ENCODE measurements at places on chromosomes 11 and 22.

DNA sequence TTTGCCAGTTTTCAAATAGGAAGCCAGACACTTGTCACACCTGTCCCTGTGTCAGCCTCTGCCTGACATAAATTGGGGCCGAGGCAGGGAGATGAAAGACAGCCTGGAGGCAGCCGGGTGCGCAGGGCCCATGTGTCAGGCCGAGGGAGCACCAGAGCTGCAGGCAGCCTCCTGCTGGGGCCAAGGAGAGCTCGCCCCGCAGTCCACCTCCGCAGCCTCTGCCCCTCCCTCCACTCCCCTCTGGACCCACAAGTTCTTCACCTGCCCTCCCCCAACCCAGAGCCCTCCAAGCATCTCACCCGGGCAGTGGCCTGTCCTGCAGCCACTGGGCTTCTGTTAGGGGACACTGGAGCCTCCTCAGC lies 8.8 kb downstream of the RTN4R start:
- DNase-seq: no peak

GRCh38 chr11:118318124-118318523 lies 13.6 kb downstream of the CD3E start:
- DNase-seq: no peak

DNA sequence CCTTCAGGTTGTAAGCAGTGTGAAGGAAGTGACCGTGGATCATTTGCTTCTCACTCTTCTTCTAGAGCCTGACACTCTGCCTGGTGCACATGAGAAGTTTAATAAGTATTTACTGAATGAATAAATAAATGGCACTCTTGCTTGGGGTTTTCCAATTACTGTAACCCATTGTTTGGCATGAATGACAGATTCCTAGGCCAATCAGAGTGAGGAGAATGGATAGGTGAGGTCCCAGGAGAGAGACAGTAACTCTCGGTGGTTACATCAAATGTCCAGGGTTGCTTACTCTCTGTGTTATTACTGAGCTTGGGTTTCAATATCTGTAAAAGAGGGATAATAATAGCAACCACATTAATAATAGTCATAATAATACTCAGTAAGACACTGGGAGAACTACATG lies 204.2 kb upstream of the ISX start:
- DNase-seq: no peak

DNA sequence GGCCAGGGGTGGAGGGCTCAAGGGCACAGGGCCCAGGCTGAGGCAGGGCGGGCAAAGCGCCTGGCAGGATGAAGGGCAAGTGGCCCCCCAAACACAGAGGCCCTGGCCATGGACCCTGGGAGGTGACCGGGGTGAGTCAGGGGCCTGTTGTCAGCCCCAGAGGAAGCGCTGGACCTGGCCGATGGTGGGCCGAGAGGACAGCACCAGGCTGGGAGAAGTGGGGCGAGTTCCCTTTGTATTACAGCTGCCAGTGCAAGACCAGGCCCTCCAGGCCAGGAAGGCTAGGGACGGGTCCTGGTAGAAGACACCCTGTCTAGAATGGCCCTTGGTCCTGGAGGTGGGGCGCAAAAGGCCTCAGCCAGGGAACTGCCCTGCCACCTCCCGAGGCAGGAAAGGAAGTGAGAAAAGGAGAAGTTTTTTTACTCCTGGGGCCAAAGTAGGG lies 12.8 kb downstream of the CXCR5 start:
- no peak for DNase-seq

DNA sequence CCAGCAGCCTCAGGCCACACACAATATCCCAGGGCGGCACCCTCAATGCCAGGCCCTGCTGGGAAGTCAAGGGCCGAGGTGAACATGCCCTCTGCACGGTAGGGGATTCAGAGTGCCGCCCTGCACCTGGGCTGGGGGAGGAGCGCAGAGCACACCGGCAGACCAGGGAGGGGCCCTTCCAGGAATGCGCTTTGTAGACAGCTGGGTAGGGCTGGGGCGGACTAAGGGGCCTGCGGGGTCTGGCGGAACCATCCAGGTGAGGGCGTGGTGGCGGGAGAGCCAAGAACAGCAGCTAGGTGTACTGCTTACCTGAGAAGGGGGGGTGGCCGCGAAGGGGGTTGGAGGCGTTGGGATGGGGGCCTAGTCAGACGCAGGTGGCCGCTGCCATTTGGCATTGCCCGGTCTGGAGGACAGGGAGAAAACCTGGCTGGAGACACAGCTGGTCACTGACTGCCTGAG lies 26.0 kb downstream of the DUSP8 start:
- DNase-seq: no peak

DNA sequence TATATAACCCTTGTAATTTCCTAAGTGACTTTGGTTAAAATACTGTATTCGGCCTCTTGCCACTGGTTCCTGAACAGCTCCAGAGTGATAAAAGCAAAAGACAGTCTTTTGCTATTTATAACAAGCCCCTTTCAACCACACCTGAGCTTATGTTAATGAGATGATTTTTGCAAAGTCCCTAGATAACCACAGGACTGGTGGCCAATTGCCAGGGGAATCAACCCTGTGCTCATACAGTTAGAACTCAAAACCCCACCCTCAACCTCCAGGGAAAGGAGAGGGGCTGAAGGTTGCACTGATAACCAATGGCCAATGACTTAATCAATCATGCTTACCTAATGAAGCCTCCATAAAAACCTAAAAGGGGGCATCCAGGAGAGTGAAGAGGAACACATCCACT lies 77.9 kb downstream of the SIK3 start:
- no peak for DNase-seq

DNA sequence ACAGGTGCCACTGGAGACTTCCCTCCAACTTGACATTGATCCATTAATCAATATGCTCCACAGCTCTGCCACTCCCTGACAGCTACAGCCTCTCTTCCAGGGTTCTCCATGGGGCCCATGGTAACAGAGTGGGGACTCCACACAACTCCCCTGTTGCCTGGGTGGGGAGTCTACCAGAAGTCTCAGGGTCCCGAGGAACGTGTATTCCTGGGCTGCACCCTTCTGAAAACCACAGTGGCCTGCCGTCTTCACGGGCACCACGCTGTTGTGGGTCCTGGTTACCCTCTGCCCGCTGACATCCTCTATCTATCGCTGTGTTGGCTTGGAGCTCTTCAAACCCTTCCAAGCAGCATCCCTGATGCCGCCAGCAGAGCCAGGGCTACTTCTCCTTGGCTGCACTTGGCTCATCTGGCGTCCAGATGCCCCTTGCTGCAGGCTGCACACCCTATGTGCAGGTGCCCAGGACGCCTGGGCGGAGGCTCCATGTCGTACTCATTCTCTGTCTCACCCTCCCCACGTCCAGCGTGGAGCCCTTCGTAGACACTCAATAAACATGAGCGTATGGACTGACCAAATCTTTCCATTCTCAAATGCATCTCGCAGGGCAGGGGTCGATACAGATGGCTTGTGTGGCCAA lies 1341.8 kb downstream of the TBC1D22A start:
- DNase-seq: no peak

- no peak for DNase-seq
Measured at GRCh38 chr11:120025606-120026335, 112.1 kb downstream of the TRIM29 start.

DNA sequence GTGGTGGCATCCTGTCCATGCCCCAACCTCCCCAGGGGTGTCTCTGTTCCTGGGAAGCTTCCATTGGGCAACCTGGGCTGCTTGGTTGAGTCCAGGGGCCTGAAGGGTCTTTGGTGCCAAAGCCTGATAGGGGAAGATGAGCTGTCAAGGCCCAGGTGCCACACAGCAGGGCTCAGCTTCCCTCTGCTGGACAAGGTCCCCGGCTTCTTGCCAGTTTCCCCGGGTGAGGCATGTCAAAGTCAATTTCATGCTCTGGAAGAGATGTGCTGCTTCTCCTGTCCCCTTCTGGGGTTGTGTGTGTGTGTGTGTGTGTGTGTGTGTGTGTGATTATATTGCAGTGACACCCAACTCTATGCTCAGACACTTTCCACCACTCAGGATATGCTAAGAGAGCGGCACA lies 26.9 kb downstream of the TP53I11 start:
- DNase-seq: no peak

DNA sequence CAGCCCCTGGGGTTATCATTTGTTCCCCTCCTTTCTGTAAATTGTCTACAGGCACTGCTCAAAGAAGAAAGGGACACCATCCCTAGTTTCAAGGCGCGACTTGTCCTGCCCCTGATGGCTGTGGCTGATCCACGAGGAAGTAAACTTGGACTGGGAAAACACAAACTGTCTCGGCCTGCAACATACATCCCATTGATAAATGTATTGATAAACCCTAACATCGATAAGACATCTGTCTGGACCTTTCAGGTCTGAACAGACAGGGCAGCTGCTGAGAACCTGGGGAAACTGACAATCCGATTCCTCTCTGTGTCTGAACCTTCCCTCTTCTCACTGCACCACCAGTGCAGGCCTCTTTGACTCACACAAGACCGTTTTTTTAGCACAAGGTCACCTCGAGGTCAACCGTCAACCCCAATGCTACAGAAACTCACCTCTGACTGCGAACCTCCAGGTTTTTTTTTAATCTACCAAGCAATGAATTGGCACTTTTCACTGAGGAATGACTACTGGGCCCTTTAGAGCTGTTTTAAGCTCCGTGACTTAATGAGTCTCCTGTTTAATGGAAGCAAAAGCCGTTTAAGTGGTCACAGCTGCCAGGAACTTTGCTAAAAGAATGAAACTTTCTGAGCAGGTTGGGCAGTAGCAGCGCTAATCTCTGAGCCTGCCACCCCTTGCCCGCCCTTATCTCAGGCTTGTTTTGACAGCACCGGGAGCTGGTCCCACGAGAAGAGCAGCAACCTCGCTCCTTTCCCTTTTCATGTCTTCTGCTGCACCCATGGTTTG lies 203.8 kb upstream of the TMEM45B start:
- no peak for DNase-seq

DNA sequence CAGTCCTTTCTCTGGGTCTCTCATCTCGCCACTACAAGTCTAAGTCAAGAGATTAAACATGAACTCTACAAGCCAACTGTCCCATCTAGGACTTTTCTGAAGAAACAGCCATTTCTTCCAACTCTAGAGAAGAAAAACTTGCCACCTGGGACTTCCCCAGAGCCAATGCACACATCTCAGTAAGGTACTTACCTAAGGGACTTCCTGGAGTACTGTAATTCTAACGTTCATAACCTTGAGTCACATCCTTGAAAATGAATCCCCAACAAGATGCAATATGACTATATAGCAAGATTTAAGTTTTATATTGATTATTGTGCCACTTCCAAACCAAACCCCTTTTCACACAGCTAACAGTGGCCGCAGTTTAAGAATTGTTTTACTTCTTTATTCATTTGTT lies 11.9 kb upstream of the ISX start:
- DNase-seq: no peak

- DNase-seq: no peak
Measured at GRCh38 chr22:40764763-40765441, 54.2 kb downstream of the SLC25A17 start.

DNA sequence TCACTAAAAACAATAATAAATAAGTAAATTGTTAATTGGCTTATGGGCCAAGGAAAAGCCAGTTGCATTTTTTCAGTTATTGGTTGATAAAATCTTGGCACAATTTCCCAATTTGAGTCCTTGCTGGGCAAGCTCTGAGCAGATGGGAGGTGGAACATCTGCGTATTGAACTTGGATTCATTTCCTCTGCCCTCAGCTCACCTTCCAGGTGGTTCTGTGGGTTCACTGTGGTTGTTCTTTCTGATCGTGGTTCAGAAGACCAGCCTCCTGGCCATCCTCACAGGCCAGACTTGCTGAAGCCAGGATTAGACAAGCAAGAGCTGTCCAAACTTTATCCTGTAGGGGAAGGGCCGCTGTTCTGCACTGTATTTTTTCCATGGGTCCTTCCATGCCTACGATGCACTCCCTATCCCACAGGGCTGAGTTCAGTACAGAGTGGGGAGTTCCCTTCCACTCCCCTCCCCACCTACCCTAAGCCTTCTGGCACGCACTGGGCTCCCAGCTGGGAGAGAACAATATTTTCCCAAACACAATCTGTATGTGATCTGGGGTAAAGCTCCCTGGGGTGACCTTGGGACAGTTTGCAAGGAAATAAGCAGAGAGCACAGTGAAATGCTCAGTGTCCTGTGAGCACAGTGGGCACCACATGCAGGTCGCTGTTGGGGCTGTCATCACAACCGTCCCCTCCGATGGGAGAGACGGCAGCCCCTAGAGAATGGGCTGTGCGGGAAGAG lies 43.5 kb upstream of the TP53I11 start:
- no peak for DNase-seq

- no peak for DNase-seq
Measured at GRCh38 chr11:117999354-117999993, 13.3 kb downstream of the IL10RA start.

GRCh38 chr22:49833340-49834007 lies 5.8 kb upstream of the BRD1 start:
- no peak for DNase-seq

GRCh38 chr11:65432686-65433582 lies 10.3 kb downstream of the NEAT1 start:
- no peak for DNase-seq

- no peak for DNase-seq
Measured at GRCh38 chr22:48233586-48233985, 1471.1 kb downstream of the TBC1D22A start.

GRCh38 chr22:41181349-41182241 lies 23.5 kb upstream of the L3MBTL2 start:
- DNase-seq: no peak

GRCh38 chr22:44566911-44567310 lies 68.9 kb upstream of the RTL6 start:
- no peak for DNase-seq

GRCh38 chr22:41934284-41935014 lies 7.8 kb upstream of the TNFRSF13C start:
- DNase-seq: no peak

DNA sequence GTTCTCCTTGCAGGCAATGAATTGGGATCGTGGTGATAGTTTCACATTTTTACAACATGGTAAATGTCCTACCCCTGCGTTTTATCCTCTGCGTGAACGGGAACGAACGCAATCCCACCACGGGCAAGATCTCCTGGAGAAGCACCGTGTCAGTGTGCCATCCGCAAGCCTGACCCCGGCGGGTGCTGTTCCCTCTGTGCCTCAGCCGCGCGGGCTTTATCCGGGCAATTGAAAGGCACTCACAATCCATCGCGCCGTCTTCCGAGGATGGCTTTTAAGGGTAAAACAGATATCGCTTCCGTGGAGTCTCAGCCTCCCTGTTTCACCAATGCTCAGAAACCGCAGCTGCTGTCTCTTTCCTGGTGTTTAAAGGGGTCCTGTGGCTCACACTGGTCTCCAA lies 1387.5 kb downstream of the BRD1 start:
- DNase-seq: no peak

All from globus pallidus (tissue), 1 donor.